ENCODE measurements at places on chromosomes 16 and 17.
A peak's percentile ranks its signal among the peaks of the same experiment; 100 is the strongest.

GRCh38 chr17:31251105-31251969 is 45.7 kb downstream of the OMG start:
- no peak for DNase-seq

GRCh38 chr16:85483424-85483823 is 129.7 kb upstream of the GSE1 start:
- no peak for DNase-seq

- no peak for DNase-seq
Observed at GRCh38 chr17:48463526-48463925, 33.5 kb upstream of the SKAP1 start.

GRCh38 chr16:73021866-73022495 is 25.9 kb downstream of the ZFHX3 start:
- no peak for DNase-seq

- no peak for DNase-seq
Observed at GRCh38 chr16:1285669-1286512, 23.5 kb upstream of the UBE2I start.

- no peak for DNase-seq
Observed at GRCh38 chr17:12519956-12520594, 145.6 kb upstream of the MYOCD start.

GRCh38 chr17:73401911-73402310 is 90.1 kb upstream of the CDC42EP4 start:
- no peak for DNase-seq

DNA sequence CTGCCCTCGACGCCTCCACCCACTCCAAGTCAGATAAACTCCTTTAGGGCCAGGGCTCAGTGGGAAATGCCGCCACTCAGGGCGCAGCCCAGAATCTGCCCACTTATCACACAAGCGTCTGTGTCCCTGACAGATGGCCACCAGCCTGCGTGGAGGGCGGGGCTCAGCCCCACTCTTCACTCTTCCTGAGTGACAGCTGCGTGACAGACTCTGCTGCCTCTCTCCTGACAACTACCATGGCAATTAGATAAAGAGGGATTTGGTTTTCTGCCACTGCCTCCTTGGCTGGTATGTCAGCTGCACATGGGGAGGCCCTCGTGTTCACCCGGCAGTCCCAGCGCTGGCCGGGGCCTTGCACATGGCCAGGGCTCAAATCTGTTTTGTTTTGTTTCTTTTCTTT is 96.2 kb downstream of the RTN4RL1 start:
- DNase-seq = no peak

DNA sequence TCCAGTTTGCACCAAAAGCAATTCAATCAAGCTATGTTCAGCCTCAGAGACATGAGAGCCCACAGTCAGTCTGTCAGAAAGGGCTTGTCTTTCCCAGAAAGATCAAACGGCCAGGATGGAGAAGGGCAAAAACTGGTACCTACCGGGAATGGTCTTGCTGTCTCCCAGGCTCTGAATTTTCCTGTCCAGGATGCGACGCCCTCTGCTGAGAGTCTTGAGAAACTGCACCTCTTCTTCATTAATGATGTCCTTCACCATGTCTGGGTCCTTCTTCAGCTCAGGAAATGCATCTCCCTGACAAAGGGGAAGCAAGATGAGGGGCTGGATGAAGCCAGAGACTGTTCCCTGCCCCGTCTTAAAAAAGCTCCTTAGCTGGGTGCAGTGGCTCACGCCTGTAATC is 15.8 kb upstream of the EXOSC6 start:
- peak; percentile 35 for DNase-seq

GRCh38 chr17:71703701-71704100 is 417.1 kb upstream of the SOX9 start:
- DNase-seq = no peak

DNA sequence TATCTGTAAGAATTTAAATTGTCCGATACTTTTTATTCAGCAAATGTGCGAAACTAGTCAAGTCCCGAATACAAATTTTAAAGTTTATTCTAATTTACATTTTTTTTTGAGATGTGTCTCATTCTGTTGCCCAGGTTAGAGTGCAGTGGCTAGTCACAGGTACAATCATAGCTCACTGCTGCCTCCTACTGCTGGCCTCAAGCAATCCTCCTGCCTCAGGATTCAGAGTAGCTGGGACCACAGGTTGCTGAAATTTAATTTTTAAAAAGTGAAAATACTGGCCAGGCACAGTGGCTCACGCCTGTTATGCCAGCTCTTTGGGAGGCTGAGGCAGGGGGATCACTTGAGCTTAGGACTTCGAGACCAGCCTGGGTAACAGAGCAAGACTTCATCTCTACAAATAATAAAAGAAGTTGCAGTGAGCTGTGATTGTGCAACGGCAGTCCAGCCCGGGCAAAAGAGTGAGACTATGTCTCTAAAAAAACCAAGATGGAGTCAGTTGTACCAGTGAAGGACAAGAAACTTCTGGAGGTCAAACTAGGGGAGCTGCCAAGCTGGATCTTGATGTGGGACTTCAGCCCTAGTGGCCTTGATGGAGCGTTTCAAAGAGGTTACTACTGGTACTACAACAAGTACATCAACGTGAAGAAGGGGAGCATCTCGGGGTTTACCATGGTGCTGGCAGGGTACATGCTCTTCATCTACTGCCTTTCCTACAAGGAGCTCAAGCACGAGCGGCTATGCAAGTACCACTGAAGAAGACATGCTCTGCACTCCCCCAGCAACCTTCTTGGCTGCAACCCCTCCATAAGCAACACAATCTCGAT is 5.6 kb downstream of the POLG2 start:
- no peak for DNase-seq

GRCh38 chr17:78979780-78980623 is at the start of gene LGALS3BP:
TSS of gene LGALS3BP (minus strand) at chr17:78979923. CDS start at chr17:78977191, 2,732 bp downstream.
- peak; percentile 71 for DNase-seq

- DNase-seq = no peak
Observed at GRCh38 chr17:80961541-80962330, 29.9 kb upstream of the CHMP6 start.

DNA sequence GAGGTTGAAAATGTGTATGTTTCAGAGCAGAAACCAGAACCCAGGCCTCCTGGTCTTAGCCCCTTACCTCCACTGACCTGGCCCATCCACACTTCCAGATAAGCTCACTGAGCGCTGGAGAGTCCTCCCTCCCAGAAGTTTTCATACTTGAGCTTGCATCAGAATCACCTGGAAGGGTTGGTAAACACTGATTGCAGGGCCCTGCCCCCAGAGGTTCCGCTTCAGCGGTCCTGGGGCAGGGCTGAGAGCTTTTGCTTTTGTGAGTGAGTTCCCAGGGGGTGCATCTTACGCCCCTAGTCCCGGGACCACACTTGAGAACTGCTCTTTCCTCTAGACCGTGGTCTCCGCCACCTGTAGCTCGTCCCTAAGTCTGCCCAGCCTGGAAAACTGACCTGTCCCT is 20.6 kb downstream of the TTYH2 start:
- no peak for DNase-seq

DNA sequence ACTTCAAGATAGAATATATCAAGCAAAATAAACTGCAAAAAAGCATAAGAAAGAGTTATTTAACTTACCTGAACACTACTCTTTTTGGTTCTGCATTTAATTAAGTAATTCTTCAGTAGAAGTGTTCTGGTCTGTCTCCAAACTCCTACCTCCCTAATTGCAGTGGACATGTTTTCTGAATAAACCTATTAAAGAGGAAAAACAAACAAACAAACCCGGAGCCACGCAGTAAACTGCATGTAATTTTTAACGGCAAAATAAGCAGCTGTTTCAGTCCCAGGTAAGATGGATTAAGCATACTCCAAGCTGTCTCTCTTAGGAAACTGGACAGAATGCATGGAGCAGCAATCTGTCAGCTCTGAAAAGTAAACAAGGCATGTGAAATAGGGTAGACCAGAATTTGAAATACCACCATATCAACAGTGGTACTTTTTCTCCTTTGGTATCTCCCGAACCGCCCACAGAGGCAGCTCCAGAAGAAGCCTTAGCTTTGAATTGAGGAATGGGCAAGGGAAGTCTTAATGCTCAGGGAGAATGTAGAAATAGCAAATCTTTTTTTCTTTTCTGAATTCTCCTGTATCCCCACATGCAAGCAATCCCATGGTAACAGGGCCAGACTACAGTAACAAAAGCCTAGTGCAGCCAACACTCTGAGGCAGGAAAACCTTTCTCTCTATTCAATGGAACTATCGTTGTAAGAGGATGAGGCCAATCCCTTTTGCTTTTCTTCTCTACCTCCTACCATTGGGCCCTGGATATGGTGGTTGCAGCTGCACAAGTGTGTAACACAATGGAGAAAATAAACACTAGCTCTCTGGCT is 12.5 kb downstream of the ABCA5 start:
- DNase-seq = no peak

GRCh38 chr17:50817838-50818237 is 17.5 kb upstream of the WFIKKN2 start:
- DNase-seq = no peak

DNA sequence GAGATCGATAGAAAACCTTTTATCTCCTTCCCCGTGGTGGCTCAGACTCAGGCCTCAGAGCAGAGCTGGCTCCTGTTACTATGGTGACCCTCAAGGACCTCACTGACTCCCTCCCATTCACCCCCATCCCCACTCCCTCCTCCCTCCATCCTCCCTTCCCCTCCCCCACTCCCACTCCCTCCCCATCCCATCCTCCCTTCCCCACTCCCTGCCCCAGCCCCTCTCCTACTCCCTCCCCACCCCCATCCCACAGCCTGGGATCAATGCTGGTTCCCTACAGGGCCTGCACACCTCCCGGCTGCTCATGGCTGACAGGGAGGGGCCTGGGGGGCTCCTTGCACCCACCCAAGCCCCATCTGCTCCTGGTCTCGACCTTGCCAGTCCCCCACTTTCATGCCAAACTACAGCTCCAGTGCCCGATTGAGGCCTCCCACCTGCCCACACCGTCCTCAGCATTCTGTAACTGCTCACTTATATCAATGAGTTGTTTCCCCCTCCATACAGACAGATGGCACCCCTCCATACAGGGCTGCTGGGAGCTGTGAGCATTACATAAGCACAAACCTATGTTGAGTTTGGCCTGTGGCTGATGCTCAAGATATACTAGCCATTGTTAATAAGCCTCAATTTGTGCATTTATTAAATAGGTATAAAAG is 11.6 kb upstream of the RAI1 start:
- no peak for DNase-seq

DNA sequence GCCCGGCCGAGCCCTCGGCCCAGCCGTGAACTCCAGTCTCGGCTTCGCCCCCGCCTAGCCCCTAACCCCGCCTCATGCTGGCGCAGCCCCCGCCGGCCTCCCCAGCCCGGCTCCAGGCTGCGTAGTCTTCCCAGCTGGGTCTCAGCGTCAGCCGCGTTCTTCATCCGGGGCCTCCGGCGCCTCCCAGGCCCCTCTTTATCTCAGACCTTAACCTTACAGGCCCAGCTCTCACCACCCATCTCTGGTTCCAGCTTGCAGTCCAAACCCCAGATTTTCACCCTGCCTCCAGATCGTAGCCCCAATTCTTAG is at the start of gene PROCA1:
PROCA1 (minus strand) TSS at position 166 of the 309 bp plus-strand sequence. CDS start 228 bp downstream, outside the sequence.
- no peak for DNase-seq

- DNase-seq = no peak
Observed at GRCh38 chr17:47720196-47720595, 12.8 kb upstream of the TBX21 start.

DNA sequence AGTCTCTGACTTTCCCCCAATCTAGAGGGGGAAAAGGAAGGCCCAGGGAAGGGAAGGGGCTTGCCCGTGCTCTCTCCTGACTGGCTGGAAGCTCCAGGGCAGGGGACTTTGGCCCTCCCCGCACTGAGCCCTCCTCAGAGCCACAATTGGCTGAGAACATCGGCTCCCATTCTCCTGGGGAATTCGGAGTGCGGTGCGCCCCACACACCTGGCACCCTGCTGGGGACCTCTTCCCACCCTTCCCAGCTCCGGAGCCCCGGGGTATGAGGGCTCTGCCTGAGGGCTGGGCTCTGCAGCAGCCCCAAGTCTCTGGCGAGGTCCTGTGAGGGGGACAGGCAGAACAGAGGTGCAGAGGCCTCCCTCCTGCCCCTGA is 36.0 kb downstream of the PIMREG start:
- DNase-seq = no peak

- DNase-seq = peak; percentile 26
Observed at GRCh38 chr17:71959154-71959553, 161.7 kb upstream of the SOX9 start.

GRCh38 chr17:82871776-82872561 is 32.1 kb upstream of the ZNF750 start:
- no peak for DNase-seq

GRCh38 chr16:74462361-74462760 is 41.1 kb upstream of the CLEC18B start:
- DNase-seq = no peak

- no peak for DNase-seq
Observed at GRCh38 chr17:75191584-75191983, 8.8 kb upstream of the SUMO2 start.

- no peak for DNase-seq
Observed at GRCh38 chr16:67703626-67704025, 15.5 kb downstream of the GFOD2 start.

GRCh38 chr17:82950525-82951102 is 110.8 kb upstream of the ZNF750 start:
- DNase-seq = no peak

- no peak for DNase-seq
Observed at GRCh38 chr16:27840311-27841060, 223.0 kb downstream of the GSG1L start.

- no peak for DNase-seq
Observed at GRCh38 chr17:957856-958421, 21.6 kb downstream of the NXN start.

GRCh38 chr17:27848931-27849330 is 44.2 kb downstream of the LYRM9 start:
- DNase-seq = no peak

GRCh38 chr16:30609002-30609925 is 925 bp downstream of the ZNF689 start:
- no peak for DNase-seq

GRCh38 chr16:87945351-87946042 is 5.7 kb upstream of the BANP start:
- DNase-seq = peak; percentile 45

- DNase-seq = no peak
Observed at GRCh38 chr16:78128913-78129312, 29.5 kb downstream of the WWOX start.

GRCh38 chr16:64977206-64977920 is 144.5 kb downstream of the CDH11 start:
- no peak for DNase-seq

- DNase-seq = no peak
Observed at GRCh38 chr16:79150632-79151310, 449.8 kb downstream of the MAF start.

DNA sequence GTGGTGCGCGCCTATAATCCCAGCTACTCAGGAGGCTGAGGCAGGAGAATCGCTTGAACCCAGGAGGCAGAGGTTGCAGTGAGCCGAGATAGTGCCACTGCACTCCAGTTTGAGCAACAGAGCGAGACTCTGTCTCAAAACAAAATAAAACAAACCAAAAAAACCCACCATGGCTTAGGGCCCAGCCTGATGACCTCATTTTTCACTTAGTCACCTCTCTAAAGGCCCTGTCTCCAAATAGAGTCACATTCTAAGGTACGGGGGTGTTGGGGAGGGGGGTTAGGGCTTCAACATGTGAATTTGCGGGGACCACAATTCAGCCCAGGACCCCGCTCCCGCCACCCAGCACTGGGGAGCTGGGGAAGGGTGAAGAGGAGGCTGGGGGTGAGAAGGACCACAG is 1.4 kb upstream of the STH start:
- no peak for DNase-seq
